ENCODE measurements at places on chromosomes 12 and 14.

- no peak for ATAC-seq
Measured at GRCh38 chr12:66080791-66081190, 49.8 kb downstream of the LLPH start.

DNA sequence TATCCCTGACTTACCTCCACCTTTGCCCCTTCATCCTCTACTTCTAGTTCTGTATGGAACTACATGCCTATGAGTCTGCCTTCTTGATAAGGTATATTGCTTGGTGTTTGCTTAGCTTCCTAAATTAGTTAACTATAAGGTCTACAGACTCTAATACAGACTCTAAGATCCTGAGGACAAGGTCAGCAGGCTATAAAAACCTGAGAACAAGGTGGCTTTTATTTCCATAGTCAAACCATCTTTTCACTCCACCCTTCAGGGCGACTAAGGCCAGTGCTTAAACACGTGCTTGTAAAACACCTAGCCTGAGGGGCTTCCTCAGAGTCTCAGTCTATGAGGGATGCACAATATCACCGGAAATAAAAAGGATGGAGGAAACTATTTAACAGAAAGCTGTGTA is 36.1 kb upstream of the COL2A1 start:
- ATAC-seq = no peak

- ATAC-seq = no peak
Measured at GRCh38 chr14:75445236-75445635, 17.4 kb downstream of the JDP2 start.

DNA sequence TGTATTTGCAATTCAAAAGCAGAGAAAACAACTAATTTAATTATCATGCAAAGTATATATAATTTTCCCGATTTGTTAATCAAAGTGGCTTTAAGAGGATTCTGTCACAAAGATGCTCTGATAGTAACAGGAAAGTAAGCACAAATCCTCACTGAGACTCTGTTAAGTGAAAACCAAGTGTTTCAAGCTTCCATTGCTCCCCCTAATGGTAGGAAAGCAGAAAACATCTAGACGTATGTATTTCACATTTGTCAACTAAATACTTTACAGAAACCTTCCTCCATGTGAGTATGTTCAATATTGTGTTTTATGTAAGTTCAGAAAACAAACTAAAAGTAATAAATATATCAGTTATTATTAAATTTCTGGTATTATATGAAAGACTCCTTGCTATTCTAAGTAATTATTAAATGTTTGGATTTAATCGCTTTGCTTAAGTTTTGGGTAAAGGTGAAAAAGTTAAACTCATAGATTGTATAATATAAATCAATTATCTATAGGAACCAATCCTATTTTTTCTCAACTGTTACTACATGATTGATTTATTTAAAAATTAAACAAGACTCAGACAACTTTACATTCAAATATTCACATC is 1.5 kb upstream of the NTS start:
- ATAC-seq = no peak

DNA sequence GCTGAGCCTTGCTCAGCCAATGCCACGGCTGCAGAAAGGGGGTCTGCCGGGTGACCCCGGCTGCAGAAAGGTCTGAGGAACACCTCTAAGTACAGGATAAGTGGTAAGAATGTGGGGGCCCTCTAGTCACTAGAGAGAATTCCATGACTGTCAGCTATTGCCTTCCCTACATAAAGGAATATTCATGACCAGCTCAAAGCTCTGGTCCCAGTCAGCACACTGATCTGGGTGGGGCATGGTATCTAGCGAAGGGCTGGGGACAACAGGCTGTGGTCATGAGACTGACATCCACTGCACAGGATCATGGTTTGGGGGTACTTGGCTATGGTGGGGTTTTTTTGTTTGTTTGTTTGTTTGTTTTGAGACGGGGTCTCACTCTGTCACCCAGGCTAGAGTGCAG is 42.1 kb downstream of the DCAF4 start:
- no peak for ATAC-seq

DNA sequence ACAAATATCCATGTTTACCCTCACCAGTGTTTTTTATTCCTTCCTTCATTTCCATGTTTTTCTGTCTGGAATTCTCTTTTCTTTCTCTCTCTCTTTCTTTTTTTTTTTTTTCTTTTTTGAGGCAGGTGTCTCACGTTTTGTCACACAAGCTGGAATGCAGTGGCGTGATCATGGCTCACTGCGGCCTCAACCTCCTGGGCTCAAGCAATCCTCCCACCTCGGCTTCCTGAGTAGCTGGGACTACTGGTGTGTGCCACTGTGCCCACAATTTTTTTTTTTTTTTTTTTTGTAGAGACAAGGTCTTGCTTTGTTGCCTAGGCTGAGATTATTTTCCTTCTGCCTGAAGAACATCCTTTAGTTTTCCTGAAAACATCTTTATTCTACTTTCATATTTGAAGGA is 15.0 kb upstream of the AMIGO2 start:
- no peak for ATAC-seq
